ENCODE measurements at places on chromosomes 5 and 9. TPM values are rescaled to one million over a fixed set of nuclear protein-coding genes. Genes with fewer than 3 reads are reported as not detected.

DNA sequence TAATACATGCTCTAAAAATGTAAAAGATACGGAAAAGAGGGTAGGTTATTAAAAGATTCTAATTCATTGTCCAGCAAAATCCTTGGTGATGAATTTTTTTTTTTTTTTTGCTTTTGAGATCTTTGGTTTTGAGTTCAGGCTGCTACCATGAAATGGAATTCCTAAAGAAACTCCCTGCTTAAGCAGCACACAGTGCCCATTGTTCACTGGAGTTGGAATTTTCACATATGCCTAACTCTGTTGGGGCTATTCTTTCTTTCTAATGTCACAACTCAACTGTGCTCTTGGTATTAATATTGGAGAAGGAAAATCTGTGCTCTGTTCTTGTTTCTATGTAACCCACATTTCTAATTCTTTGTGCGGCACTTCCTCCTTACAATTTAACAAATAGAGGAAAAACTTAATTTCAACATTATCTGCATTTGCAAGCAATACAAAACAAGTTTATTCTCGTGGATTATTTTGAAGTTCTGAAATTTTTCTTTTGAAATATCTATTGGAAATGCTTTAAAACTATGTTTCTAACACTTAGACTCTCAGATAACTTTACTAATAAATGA is 21.6 kb downstream of the MATR3 start:
- H3K27me3 ChIP-seq: no peaks in the 10 kb centered on the region
- H3K4me1 ChIP-seq: peaks cover 18% of the 10 kb centered on the region
- no peak for DNase-seq

DNA sequence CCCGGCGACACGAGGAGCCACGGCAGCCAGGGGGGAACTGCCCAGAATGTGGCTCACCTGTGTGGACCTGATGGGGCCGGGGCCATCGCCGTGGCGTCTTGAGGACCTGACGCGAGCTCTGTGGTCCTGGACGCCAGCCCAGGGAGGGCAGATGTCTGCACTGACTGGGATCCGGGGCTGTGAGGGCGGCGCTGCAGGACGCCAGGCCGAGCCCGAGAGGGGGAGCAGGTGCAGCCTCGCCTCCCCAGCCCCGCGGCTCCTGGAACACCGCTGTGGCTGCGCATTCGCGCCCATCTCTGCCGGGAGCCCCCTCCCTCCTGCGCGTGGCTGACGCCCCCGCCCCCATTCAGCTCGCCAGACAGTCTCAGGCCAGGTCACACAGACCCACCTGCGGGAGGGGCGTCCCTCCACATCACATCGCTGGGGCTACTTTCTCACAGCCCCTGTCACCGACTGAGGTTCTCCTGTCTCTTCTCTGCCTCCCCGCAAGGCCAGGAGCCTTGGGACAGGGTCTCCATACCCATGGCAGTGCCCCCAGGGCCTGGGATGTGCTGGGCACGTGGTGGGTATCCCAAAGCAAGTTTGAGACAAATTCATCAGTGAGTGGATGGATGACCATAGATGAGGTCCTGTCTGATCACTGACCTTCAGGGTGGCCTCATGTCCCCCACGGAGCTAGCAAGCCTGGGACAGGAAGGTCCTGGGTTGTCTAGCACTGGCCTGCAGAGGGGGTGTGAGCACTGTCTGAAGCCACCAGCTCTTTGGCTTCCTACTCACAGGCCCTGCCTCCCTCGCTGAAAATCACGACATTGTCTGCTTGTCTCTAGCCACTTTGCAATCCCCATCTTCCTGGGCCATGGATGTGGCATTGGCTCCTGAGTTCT is 47.3 kb downstream of the RASGEF1C start:
- DNase-seq: no peak
- no peak overlapping the region for H3K4me3 ChIP-seq
- no peaks in the 10 kb centered on the region for H3K36me3 ChIP-seq
- peaks cover 16% of the 10 kb centered on the region for H3K27me3 ChIP-seq
- H3K4me1 ChIP-seq: no peaks in the 10 kb centered on the region

The MRPL22 gene
- 62.3 TPM for total RNA-seq

The IL9 gene
- total RNA-seq: not detected

GRCh38 chr9:37622462-37622861 is 28.3 kb upstream of the FRMPD1 start:
- DNase-seq: no peak
- H3K27ac ChIP-seq: no peak overlapping the region
- no peaks in the 10 kb centered on the region for H3K36me3 ChIP-seq

DNA sequence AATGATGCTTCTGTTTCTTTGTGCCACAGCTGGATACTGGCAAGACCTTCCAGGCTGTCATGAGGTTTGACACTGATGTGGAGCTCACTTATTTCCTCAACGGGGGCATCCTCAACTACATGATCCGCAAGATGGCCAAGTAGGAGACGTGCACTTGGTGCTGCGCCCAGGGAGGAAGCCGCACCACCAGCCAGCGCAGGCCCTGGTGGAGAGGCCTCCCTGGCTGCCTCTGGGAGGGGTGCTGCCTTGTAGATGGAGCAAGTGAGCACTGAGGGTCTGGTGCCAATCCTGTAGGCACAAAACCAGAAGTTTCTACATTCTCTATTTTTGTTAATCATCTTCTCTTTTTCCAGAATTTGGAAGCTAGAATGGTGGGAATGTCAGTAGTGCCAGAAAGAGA is 65.5 kb downstream of the ACO1 start:
- H3K27ac ChIP-seq: no peak overlapping the region
- no peaks in the 10 kb centered on the region for H3K4me1 ChIP-seq
- DNase-seq: no peak
- peaks cover 63% of the 10 kb centered on the region for H3K36me3 ChIP-seq
- H3K4me3 ChIP-seq: no peak overlapping the region
- no peaks in the 10 kb centered on the region for H3K27me3 ChIP-seq

GRCh38 chr9:28916348-28916747 is 1343.1 kb upstream of the C9orf72 start:
- no peak overlapping the region for H3K4me3 ChIP-seq
- DNase-seq: no peak
- H3K36me3 ChIP-seq: no peaks in the 10 kb centered on the region
- H3K27ac ChIP-seq: no peak overlapping the region
- H3K4me1 ChIP-seq: no peaks in the 10 kb centered on the region

- DNase-seq: no peak
- H3K4me1 ChIP-seq: no peaks in the 10 kb centered on the region
- H3K27ac ChIP-seq: no peak overlapping the region
- no peaks in the 10 kb centered on the region for H3K27me3 ChIP-seq
- no peaks in the 10 kb centered on the region for H3K36me3 ChIP-seq
Observed at GRCh38 chr9:28329323-28329722, 756.0 kb upstream of the C9orf72 start.

DNA sequence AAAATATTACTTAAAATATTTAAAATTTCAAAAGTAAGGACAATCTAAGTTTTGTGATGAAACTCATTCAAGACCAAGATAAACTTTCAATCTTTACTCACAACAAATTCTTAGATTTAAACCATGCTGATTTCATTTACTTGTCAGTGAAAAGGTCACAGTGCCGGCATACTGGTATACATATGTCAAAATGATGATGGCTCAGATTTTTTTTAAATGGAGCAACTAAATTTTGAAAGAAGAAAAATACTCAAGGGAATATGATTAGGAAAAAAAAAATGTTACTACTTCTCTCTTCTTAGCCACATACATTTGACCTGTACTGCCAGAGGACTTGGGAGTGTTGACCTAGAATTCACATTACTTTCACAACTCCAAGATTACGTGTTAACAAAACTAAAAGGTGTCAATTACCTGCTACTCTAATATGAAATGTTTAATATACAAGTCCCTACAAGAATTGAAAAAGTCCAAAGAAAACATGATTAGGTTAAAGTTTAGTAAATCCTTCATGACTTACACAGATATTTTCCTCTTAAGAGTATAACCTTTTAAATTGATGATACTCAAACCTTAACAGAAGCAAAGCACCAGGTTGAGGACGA is 4.6 kb downstream of the EFNA5 start:
- no peak overlapping the region for H3K4me3 ChIP-seq
- peaks cover 37% of the 10 kb centered on the region for H3K27me3 ChIP-seq
- DNase-seq: no peak
- no peaks in the 10 kb centered on the region for H3K36me3 ChIP-seq

GRCh38 chr5:175814691-175815090 is 56.7 kb upstream of the CPLX2 start:
- no peaks in the 10 kb centered on the region for H3K4me1 ChIP-seq
- no peak overlapping the region for H3K27ac ChIP-seq
- no peak overlapping the region for H3K4me3 ChIP-seq
- DNase-seq: no peak

The RASEF gene
- not detected for total RNA-seq

The FEM1C gene
- total RNA-seq: 13.6 TPM

The GTF3C4 gene
- total RNA-seq: 13.0 TPM

The HACD4 gene
- 13.3 TPM for total RNA-seq

DNA sequence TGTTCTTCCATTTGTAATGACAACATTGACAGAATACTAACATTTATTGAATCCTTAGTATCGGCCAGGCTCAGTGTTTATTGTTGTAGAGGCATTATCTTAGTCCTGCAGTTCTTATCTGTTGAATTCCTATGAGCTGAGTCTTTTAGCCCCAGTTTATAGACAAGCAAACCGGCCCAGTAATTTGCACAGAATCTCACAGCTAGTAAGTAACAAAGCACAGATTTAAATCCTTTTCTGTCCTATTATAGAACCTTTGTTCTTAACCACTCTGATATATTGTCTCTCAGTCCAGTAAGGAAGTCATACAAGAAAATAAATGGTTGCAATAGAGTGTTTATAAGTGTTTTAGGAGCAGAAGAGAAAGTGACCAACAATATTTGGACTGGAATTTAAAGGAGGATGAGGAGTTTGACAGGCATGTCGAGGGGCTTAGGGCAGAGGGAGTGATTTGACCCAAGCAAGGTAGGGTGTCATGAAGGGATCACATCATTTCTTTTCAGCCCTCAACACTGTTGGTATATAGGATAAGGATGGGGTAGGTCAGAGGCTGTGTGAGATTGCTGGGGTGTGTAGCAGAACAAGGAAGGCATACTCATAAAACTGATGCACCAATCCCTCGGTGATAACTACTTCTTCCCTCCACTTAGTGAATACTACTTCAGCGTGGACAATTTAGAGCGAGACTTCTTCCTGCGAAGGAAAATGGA is 39.5 kb downstream of the LARP1 start:
- H3K4me3 ChIP-seq: no peak overlapping the region
- no peaks in the 10 kb centered on the region for H3K27me3 ChIP-seq
- H3K27ac ChIP-seq: no peak overlapping the region
- DNase-seq: no peak
- peaks cover 26% of the 10 kb centered on the region for H3K4me1 ChIP-seq
- peaks cover 66% of the 10 kb centered on the region for H3K36me3 ChIP-seq

DNA sequence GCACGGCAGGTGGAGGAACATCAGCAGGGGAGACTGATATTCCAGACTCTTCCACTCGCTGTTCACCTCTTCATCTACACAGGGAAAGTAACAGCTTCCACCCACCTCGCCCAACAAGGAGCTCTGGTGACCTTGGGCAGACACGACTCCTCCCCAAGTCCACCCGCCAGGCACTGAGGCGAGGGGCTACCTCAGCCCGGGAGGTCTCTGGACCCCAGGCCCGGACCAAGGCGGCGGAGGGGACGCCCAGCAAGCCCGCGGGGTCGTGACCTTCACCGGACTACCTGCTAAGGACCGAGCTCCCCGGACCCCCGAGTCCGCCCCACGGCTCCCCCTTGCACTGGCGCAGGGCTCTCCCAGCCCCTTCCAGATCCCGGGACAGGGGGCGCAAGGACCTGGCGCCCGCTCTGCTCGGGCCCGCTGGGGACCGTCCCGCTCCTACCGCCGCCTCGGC is 70.2 kb upstream of the LPCAT1 start:
- peaks cover 6% of the 10 kb centered on the region for H3K36me3 ChIP-seq
- no peaks in the 10 kb centered on the region for H3K27me3 ChIP-seq
- peak overlapping the region; percentile 74 for H3K4me3 ChIP-seq
- DNase-seq: no peak
- peaks cover 6% of the 10 kb centered on the region for H3K4me1 ChIP-seq
- H3K27ac ChIP-seq: no peak overlapping the region

The CD14 gene
- total RNA-seq: 0.45 TPM

The EGR1 gene
- total RNA-seq: 10.1 TPM

DNA sequence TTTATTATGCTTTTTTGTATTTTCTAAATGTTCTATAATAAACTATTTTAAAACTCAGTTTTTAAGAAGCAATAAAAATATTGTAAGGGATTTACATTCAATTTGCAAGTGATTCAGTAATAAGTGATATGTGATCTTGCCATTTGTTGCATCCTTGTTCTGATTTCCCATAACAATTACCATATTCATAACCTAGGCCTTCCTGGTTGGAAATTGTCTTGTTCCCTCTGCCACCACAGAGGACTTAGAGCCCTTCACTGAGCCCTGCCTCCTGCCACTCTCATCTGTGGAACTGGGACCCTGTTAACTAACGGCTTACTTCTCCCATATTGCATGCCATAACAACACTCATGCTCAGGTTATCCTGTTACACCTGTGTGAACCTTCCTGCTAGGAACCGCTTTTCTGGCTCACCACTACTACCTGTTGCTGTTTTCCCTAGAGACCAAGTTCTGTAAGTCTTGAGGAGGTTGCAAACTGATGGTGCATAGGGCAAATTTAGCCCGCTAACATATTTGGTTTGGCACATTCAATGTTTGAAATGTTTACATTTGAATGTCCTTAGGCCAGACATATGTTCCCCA is 32.9 kb upstream of the DTWD2 start:
- no peak overlapping the region for H3K4me3 ChIP-seq
- no peaks in the 10 kb centered on the region for H3K36me3 ChIP-seq
- DNase-seq: no peak
- H3K27me3 ChIP-seq: no peaks in the 10 kb centered on the region
- H3K4me1 ChIP-seq: peaks cover 3% of the 10 kb centered on the region
- H3K27ac ChIP-seq: no peak overlapping the region

DNA sequence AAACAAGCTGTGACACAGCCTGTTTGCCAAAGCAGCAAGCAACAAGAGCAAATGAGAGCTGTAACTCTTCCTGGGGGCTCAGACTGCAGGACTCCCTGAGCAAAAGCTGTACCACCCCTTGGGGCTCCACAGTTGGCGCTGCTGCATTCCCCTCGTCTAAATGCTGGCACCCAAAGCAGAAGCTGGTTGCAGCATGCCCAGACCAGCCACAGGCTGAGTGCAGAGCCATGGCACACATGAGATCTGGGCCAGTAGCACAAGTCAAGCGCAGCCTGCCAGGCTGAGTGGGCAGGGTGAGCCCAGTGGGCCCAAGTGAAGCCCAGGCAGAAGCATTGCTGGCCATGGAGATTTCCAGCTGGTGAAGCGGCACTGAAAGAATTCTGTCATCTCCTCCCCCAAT is 157.3 kb upstream of the GRAMD2B start:
- no peaks in the 10 kb centered on the region for H3K36me3 ChIP-seq
- no peaks in the 10 kb centered on the region for H3K27me3 ChIP-seq
- no peak overlapping the region for H3K4me3 ChIP-seq
- no peak overlapping the region for H3K27ac ChIP-seq

DNA sequence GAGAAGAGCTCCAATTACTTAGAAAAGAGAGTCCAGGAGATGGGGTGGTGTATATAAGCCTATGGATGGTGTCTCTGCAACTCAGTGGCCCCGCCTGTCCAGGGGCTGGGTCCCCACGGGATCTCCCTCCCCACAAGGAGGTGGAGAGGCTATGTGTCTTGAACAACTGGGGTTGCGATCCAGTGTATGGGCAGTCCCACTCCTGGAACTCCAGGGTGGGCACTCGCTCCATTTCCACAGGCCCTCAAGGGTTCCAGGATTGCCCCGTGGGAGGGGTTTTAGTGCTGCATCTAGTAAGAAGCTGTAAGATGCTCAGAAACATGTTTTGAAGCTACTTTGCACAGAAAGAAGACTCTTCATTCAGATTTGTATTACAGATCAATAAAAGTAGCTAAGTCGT is 558 bp upstream of the SMAD5 start:
- H3K27me3 ChIP-seq: peaks cover 25% of the 10 kb centered on the region
- H3K4me3 ChIP-seq: peak overlapping the region; percentile 82
- peak overlapping the region; percentile 83 for H3K27ac ChIP-seq
- H3K4me1 ChIP-seq: peaks cover 22% of the 10 kb centered on the region
